A673 (cell line): ENCODE measurements at places on chromosomes 12 and 14. TPM values are rescaled to one million over a fixed set of nuclear protein-coding genes. Genes with fewer than 3 reads are reported as not detected.

TAS2R42 gene
- not detected in 2 replicates for total RNA-seq

KCNC2 gene
- total RNA-seq = not detected in 2 replicates

CCDC198 gene
- total RNA-seq = not detected in 2 replicates

KLRC4 gene
- total RNA-seq = not detected in 2 replicates

ASB2 gene
- total RNA-seq = not detected in 2 replicates

FOXM1 gene
- 198 and 200 TPM in 2 replicates for total RNA-seq

FOXN4 gene
- not detected in 2 replicates for total RNA-seq

FITM1 gene
- total RNA-seq = 0.48 TPM in 1 of 2 replicates, not detected in the other

HIP1R gene
- total RNA-seq = 27.0 and 30.4 TPM in 2 replicates

ACRBP gene
- total RNA-seq = 3.0 and 3.6 TPM in 2 replicates

PTGDR gene
- not detected in 2 replicates for total RNA-seq

APEX1 gene
- 277 and 299 TPM in 2 replicates for total RNA-seq

TRPV4 gene
- total RNA-seq = 0.11 and 0.33 TPM in 2 replicates

ERP29 gene
- 109 and 116 TPM in 2 replicates for total RNA-seq

NT5DC3 gene
- 18.2 and 19.7 TPM in 2 replicates for total RNA-seq

KRT3 gene
- not detected in 2 replicates for total RNA-seq

RPS26 gene
- 51.9 and 69.9 TPM in 2 replicates for total RNA-seq
